ENCODE measurements at places on chromosomes 3 and 15.

DNA sequence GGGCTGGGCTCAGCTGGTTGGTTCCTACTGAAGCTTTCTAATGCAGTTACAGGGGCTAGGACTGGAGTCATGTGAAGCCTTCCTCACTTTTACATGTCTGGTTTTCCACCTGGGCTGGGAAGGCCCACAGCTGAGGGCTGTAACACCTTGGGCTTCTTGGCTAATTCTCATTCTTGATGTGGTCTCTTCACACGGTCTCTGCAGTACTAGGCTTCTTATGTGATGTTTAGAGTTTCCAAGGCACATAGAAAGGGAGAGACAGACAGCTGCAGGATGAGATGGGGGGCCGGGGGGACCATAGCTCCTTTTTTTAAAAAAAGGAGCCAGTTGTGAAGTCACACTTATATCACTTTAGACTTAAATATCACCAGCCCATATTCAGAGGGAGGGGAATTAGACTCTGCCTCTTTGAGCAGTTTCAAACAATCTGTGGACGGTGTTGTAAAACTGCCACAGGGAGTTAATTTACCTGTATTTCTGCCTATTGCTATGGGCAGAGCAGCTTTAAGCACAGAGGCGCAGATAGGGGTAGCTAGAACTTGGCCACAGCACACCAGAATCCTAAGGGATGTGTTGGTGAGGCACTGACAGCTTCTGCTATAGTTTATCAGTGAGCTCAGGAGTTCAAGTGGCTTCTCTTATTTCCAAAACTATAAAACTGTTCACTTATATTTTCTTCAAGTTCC lies 46.7 kb downstream of the NKIRAS1 start:
- DNase-seq: no peak

GRCh38 chr3:46881596-46882376 lies 4.3 kb downstream of the PTH1R start:
- DNase-seq: no peak

DNA sequence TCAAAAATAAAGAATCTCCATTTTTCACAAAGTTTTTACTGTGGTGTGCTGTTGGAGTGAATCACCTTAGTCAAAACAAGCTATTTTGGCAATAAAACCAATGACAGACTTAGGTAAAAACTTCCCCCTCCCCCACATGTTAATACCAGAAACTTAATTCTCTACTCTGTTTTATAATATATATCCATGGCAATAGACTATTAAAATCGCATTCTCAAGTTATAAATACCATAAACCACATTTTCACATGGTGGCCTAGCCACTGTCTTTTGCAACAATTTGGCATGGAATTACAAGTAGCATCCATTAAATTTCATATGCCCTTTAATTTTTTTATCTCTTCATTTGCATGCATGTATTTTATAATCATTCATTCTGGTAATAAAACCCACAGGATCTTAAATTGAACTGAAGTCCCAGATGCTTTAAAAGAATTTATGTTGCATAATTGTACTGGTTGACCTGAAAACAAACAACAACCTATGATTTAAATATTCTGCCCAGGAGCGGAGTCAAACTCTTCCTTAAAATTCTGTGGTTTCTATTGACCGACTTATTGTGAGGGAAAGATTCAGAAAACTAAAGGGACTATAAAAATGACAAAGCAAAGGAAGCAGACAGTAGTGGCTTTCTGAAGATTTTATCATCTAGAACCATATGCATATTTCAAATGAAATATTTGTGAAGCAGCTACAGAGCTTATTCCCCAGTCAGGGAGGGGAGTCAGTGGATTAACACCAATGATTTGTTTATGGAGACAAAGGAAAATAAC lies 229.0 kb upstream of the TBL1XR1 start:
- DNase-seq: no peak

DNA sequence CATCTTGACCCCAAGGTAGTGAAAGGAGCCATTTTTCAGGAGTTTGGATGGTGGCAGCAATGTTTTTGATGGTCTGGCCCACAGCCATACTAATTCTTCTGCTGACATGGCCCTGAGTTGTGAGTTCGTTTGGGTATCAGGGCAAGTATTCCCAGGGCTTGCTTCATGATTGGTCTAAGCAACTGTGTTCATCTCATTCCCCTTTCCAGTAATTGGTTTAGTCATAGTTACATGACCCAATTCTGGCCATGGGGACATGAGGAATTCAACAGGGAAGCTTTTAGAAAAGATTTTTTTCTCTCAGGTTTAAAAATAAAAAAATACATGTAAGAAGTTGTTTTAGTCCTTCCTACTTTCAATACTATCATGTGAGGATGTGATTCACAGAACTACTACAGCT lies 150.5 kb upstream of the NPHP3 start:
- no peak for DNase-seq

GRCh38 chr3:149291178-149291577 lies 42.3 kb downstream of the TM4SF18 start:
- no peak for DNase-seq

GRCh38 chr3:70631716-70632307 lies 319.4 kb upstream of the MDFIC2 start:
- no peak for DNase-seq

DNA sequence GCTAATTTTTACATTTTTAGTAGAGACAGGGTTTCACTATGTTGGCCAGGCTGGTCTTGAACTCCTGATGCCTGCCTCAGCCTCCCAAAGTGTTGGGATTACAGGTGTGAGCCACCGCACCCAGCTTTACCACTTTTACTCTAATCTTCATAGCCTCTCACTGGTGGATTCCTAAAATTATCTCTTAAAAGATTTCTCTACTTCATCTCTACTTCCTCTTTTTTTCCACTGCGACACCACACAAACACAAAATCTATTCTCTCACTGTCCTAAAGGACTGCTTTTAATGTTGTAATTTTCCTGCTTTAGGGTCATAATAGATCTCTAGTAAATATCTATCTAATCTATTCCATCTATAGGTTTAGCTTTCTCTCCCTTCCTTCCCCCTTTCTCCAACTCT lies 34.0 kb upstream of the TBL1XR1 start:
- no peak for DNase-seq

- no peak for DNase-seq
Measured at GRCh38 chr3:184341925-184342324, 4.5 kb downstream of the FAM131A start.

DNA sequence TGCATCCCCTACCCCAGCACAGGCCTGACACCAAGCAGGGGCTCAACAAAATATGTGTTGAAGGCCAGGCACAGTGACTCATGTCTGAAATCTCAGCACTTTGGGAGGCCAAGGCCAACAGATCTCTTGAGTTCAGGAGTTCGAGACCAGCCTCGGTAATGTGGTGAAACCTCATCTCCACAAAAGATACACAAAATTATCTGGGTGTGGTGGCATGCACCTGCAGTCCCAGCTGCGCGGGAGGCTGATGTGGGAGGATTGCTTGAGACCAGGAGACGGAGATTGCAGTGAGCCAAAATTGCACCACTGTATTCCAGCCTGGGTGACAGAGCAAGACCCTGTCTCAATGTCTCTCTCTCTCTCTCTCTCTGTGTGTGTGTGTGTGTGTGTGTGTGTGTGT lies 30.7 kb upstream of the CYP11A1 start:
- DNase-seq: no peak

All from cortex of kidney (tissue), 1 donor.